ENCODE measurements at places on chromosomes 4 and X.

DNA sequence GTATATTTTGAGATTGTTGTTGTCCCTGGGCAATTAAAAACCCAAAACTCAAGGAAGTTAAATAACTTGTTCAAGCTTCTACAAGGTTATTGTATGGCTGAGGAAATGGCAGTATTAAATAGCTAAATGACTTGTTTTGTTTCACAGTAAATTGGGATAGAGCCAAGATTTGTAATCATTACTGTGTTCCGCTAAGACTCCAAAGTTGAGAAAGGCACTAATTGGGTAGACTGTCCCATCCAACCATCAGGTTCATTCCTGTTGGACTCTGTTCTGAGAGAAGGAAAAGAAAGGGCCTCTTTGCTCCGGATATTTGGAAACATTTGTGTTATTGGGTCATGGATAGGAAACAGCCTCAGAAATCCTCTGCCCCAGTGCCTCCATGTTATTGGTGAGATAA is 82.2 kb downstream of the DCLK2 start:
- no peak for DNase-seq

- no peak for DNase-seq
These were observed 78.8 kb upstream of the FAT4 start for GRCh38 chr4:125235971-125236370.

DNA sequence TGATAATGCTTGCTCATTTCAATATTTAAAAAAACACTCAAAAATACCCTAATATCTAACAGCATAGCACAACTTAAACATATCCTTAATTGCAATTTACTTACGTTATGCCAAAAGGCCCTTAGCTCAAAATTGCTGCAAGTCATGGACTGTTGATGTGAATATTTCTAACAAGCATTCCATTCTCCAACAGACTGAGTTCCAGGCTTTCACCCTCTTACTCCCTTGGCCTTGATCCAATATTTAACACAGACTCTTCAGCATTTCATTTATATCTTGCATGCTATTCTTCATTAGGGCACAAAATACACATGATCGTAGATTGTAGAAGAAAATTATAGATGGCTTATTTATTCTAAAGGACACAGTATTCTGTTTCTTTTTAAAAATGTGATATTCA is 96.5 kb downstream of the RNF150 start:
- DNase-seq, result no peak

- DNase-seq, result no peak
These were observed 1223.7 kb upstream of the AGA start for GRCh38 chr4:178665916-178666315.

DNA sequence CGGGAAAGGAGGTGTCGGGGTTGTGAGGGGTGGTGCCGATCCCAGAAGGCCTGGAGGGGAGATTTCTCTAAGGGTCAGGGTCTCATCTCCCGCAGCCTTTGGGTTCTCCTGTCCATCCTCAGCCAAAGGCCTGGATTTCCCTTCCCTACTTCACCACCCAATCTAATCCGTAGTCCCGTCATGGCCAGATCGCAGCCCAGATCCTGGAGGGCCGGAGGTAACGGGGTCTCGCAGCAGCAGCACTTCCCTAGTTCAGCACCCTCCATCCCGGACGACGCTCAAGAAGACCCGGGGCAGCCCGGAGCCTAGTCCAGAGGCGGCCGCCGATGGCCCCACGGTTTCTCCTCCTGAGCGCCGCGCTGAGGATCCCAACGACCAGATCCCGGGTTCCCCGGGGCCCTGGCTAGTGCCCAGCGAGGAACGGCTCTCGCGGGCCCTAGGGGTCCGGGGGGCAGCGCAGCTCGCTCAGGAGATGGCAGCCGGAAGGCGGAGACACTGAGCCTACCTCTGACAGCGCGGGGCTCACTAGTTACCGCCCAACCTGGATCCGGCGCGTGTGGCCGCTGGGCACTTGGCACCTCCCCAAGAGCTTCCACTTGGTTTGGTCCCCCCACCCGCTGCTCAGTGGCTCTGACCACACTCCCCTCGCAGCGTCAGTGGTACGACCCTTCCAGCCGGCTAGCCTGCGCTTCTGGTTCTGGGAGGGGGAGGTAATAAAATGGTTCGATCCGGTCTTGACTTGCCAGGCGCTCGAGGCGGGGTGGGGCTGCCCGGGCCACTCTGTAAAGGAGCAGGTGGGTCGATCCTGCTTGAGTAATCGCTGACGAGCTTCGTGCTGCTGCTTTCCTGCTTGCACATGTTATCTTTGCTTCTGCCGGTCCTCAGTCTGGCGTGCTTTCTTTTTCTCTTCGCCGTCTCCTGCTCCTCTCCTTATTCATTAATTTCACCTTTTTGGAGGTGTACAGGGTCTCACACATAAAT is 3.6 kb downstream of the MAGIX start:
- DNase-seq, result no peak

GRCh38 chrX:123859409-123859845 is 426 bp upstream of the XIAP start:
- DNase-seq, result no peak

- no peak for DNase-seq
These were observed 57.6 kb downstream of the UGT2B11 start for GRCh38 chr4:69156913-69157312.
